Ovary (tissue), 10 donors: ENCODE measurements at places on chromosomes 4 and X. TPM values are rescaled to one million over a fixed set of nuclear protein-coding genes. Genes with fewer than 3 reads are reported as not detected.
A peak's percentile ranks its signal among the peaks of the same experiment; 100 is the strongest.

The PLP1 gene
- 8.0 TPM for total RNA-seq

The OPHN1 gene
- total RNA-seq, result 7.8 TPM

GRCh38 chr4:153576443-153576774 lies 107.7 kb upstream of the TLR2 start:
- no peak for DNase-seq

- no peak for DNase-seq
Measured at GRCh38 chr4:182758273-182758672, 158.9 kb downstream of the DCTD start.

DNA sequence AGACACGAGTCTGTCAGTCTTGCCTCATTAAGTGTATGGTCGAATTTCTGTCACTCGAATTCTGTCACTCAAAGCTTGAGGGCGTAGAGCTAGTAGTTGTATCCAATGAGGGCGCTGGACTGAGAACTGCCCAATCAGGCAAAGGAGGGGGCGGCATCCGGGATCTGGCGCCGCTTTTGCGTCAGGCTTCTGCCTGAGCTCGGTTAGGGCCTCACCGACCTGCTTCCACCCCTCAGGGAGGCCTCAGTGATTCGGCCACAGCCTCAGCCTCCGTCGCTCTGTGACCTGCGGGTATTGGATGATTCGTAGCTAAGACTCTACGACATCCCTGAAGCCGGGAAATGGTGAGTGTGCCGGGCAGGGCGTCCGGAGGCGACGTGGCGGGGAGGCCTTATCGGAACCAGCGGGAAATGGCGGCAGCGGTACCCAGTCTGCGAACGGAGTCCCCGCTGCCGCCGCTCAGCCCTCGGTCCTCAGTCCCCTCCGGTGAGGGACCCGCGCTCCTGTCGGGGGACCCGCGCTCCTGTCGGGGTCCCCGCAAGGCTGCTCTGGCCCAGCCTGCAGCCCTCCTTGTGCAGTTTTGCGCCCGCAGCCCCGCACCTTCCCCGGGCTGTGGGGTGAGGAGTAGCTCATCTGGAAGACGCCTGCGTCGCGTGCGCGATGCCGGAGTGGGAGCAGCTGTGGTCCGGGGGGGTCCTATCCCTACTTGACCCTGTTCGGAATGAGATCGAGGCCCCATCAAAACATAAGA lies 88.3 kb downstream of the ZNF718 start:
- peak; percentile 76 for DNase-seq

DNA sequence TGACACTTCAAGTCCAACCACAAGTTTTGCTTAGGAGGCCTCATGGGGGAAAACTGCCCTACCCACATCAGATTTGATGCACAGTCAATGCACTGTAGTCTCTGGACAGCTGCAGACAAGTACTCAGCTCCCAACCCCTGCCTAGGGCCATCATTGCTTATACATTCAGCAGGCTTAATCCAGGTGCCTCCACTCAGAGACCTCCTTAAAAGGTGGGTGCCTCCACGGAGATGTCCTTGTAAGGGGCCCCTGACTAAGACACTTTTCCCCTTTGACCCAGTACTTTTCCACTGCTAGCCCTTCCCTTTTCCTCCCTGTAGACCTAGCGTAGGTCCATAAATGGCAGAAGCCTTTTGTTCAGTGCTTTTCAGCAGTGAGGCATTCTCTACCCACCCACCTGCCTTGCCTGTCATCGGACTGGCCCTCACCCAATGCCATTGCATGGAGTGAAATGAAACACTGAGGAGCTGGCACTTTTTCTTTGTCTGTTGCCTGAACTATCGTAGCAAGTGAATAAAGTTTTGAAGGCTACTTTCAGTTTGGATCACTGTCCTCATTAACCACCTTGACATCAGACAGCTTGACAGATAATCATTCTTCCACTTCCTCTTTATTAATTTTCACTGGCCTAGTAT lies 23.8 kb upstream of the PLK4 start:
- no peak for DNase-seq
